ENCODE measurements at places on chromosomes 5 and 9. TPM values are rescaled to one million over a fixed set of nuclear protein-coding genes. Genes with fewer than 3 reads are reported as not detected.

The GLRA1 gene
- polyA plus RNA-seq: not detected

The WNK2 gene
- polyA plus RNA-seq: 12.0 TPM

The PCDHGB1 gene
- polyA plus RNA-seq: 1.3 TPM

The RGP1 gene
- 11.8 TPM for polyA plus RNA-seq

The PCDHGA2 gene
- 0.39 TPM for polyA plus RNA-seq

The TMEM252 gene
- polyA plus RNA-seq: not detected

The NME5 gene
- 0.48 TPM for polyA plus RNA-seq

The PDZD2 gene
- 1.2 TPM for polyA plus RNA-seq

The UGT3A2 gene
- polyA plus RNA-seq: 20.6 TPM

The CAVIN4 gene
- polyA plus RNA-seq: 1.8 TPM

The SLC6A3 gene
- 0.91 TPM for polyA plus RNA-seq

The CDH9 gene
- polyA plus RNA-seq: 1.0 TPM

The ANKDD1B gene
- 0.08 TPM for polyA plus RNA-seq

The GRM6 gene
- polyA plus RNA-seq: 0.02 TPM

The WNT8A gene
- polyA plus RNA-seq: not detected

The TNFSF15 gene
- polyA plus RNA-seq: 0.06 TPM

The CTSV gene
- polyA plus RNA-seq: 57.0 TPM

The PHF2 gene
- 3.7 TPM for polyA plus RNA-seq

The PTPDC1 gene
- 4.1 TPM for polyA plus RNA-seq

The SLC1A1 gene
- 2.9 TPM for polyA plus RNA-seq

The ACOT12 gene
- 0.29 TPM for polyA plus RNA-seq

The NIM1K gene
- not detected for polyA plus RNA-seq

The MEIKIN gene
- not detected for polyA plus RNA-seq

The GABRG2 gene
- 1.2 TPM for polyA plus RNA-seq

The DYNC2I2 gene
- 78.5 TPM for polyA plus RNA-seq

The C5orf34 gene
- 5.1 TPM for polyA plus RNA-seq

The DPYSL3 gene
- polyA plus RNA-seq: 379 TPM

The CSF1R gene
- not detected for polyA plus RNA-seq

The TSSK1B gene
- 0.08 TPM for polyA plus RNA-seq

The SPINK7 gene
- not detected for polyA plus RNA-seq

The IL4 gene
- polyA plus RNA-seq: not detected
